ENCODE measurements at places on chromosomes 3 and 15.

- no peaks in the 10 kb centered on the region for H3K27me3 ChIP-seq
- no peak overlapping the region for H3K4me3 ChIP-seq
- H3K4me1 ChIP-seq, result peaks cover 22% of the 10 kb centered on the region
- DNase-seq, result no peak
Observed at GRCh38 chr3:108486941-108487340, 23.5 kb downstream of the MYH15 start.

DNA sequence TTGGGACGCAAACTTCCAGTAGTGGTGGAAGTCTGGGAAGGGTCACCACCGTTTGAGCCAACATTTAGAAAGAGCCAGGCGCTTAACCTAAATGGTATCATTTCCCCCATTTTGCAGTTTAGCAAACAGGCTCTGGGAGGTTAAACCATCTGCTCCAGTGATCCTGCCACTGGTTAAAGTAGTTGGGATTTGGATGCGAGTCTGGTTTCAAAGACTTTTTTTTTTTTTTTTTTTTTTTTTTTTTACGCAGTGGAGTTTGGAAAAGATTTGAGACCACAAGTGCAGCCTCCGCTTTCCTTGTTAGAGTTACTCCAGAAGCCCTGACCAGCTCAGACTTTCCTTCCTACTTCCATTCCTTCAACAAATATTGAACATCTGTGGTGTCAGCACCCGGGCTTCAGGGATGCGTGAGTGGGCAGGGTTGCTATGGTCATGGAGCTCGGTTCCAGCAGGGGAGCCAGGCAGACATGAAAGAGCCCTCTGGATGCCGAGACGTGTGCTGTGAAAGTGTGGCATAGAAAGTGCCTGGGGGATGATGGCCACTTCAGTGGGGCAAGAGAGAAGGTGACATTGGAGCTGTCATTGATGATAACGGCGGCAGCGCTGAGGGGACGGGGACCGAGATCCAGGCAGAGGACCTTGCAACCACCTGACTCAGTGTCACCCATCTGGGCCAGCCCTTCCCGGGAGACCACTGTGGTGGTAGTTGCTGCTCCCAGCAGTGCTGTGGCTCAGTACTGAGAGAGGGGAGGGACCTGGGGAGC lies 1.1 kb upstream of the RNU6-1 start:
- H3K4me3 ChIP-seq, result peak overlapping the region; percentile 90
- peaks cover 38% of the 10 kb centered on the region for H3K27me3 ChIP-seq
- peaks cover 21% of the 10 kb centered on the region for H3K4me1 ChIP-seq

DNA sequence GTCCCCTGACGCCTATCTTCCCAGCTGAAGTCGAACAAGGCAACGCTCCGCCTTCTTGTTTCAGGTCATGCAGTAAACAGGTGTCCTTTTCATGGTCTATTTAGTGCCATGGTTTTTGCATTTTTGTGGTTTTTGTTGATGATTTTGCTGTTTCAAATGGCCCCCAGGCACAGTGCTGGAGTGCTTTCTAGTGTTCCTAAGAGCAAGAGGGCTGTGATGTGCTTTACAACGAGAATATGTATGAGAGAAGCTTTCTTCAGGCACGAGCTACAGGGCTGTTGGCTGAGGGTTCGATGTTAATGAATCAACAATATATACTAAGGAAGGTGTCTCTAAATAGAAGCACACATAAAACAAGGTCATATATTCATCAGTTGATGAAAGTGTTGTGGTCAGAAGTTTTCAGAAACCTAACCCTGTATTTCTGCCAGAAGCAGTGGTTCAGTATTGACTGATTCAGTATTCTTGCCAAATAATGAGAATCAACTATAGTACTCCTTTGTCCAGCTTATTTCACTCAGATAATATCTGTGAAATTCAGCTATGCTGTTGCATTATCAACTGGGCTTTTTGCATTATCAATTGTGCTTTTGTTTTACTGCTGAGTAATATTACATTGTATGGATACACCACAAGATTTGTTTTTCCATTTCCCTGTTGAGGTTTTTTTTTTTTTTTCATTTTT lies 18.5 kb downstream of the LIMD1 start:
- DNase-seq, result no peak
- H3K27ac ChIP-seq, result no peak overlapping the region
- H3K4me1 ChIP-seq, result no peaks in the 10 kb centered on the region
- peaks cover 2% of the 10 kb centered on the region for H3K36me3 ChIP-seq
- no peak overlapping the region for H3K4me3 ChIP-seq

DNA sequence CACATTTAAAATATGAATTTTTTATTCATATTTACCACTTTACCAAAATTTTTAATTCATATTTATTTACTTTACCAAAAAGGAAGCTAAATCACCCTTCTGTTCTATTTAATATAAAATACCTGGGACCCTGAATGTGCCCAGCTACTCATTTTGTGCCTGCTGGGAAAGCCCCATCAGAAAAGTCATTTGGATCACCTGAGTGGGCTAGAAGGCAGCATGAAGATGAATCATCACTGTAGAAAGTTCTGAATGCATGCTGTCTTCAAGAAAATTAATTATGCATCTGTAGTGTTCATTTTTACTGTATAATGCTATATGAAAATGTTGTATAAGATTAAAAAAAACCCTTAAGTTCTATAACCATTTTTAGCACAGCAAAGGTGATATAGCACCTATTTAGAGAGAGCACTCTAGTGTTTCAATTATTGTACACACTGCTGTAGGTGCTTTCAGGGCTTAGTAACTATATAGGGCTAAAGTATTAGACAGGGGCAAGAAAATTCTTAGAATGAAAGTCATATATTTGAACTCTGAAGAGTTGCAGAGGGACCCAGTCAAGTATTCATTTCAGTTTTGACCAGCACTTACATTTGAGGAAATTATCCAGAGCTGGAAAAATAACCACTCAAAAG lies 175.1 kb downstream of the NFKBIZ start:
- H3K27ac ChIP-seq, result no peak overlapping the region
- no peak for DNase-seq
- no peak overlapping the region for H3K4me3 ChIP-seq
- H3K27me3 ChIP-seq, result no peaks in the 10 kb centered on the region

DNA sequence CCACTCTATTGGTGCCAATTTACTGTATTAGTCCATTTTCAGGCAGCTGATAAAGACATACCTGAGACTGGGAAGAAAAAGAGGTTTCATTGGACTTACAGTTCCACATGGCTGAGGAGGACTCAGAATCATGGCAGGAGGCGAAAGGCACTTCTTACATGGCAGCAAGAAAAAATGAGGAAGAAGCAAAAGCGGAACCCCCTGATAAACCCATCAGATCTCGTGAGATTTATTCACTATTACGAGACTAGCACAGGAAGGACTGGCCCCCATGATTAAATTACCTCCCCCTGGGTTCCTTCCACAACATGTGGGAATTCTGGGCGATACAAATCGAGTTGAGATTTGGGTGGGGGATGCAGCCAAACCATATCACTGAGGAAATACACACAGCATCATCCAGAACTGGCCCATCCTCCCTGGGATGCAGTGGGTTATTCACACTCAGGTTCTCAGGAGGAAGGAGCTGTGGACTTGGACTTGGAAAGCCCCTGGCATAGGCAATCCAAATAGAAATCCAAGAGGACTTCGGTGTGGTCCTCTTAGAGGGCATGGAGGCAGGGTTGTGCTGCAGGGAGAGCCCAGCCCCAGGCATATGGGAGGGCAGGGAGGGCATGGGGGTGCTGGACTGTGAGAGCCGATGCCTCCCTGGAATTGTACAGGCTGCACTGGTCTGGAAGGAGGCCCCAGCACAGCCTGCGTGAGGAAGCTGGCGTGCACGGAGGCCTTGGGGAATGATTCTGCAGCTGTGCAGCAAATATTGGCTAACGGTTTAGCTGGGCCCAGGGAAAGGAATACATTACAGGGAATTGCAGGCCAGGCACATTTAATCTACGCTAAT lies 62.9 kb downstream of the EFCAB12 start:
- no peak overlapping the region for H3K4me3 ChIP-seq
- H3K27ac ChIP-seq, result no peak overlapping the region
- no peaks in the 10 kb centered on the region for H3K36me3 ChIP-seq
- H3K4me1 ChIP-seq, result no peaks in the 10 kb centered on the region
- peaks cover 3% of the 10 kb centered on the region for H3K27me3 ChIP-seq
- DNase-seq, result no peak

- H3K27me3 ChIP-seq, result no peaks in the 10 kb centered on the region
- no peaks in the 10 kb centered on the region for H3K36me3 ChIP-seq
- H3K27ac ChIP-seq, result no peak overlapping the region
- no peaks in the 10 kb centered on the region for H3K4me1 ChIP-seq
Observed at GRCh38 chr3:160005004-160005403, 16.4 kb downstream of the IL12A start.

DNA sequence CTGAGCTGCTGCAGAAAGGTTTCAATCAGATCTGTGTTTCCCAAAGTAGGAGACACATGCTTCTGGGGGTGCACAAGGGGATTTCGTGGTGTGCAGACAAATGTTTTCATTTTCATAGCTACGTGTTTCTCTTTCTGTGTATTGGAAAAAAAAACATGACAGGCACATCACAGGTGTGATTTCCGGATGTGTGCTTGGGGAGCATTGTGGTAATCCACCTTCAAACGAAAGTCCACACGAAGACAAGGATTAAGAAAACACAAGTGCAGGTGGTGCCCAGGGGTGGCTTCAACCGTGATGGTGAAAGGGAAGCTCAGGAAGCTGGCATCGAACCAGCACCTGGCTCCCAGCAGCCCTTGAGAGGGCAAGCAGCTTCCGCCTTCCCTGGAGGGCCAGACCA lies 164.6 kb upstream of the LINGO1 start:
- no peak for DNase-seq
- no peaks in the 10 kb centered on the region for H3K4me1 ChIP-seq
- H3K27me3 ChIP-seq, result peaks cover 30% of the 10 kb centered on the region
- no peaks in the 10 kb centered on the region for H3K36me3 ChIP-seq
- no peak overlapping the region for H3K27ac ChIP-seq
- H3K4me3 ChIP-seq, result no peak overlapping the region

GRCh38 chr15:31263751-31264558 lies 62.7 kb upstream of the KLF13 start:
- no peaks in the 10 kb centered on the region for H3K27me3 ChIP-seq
- no peak for DNase-seq
- H3K4me1 ChIP-seq, result no peaks in the 10 kb centered on the region

DNA sequence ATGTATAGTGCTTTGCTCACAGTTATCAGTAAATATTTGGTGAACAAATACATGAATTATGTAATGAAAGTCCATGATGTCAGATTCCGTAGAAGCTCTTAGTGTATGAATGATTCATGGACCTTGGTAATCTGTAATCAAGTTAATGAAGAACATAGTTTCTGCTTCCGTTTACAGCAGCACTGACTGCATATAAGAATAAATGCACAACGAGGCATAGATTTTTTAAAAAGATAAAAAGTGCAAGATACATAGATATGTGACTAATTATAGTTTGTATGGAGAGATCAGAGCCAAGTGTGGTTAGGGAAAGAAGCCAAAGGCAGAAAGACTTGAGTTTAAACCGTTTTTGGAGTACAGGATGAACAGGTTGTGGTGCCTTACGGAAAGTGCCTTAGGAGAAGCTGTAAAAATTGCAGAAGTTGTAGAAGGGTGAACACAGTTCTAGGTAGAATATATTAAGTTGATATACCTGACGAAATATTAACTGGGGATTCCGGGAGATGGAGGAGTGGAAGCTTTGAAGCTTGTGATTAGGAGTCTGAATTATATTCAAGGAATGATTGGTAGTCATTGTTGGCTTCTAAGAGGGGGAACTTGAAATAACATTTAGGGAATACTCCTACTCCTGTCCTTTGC lies 293.1 kb downstream of the NLGN1 start:
- H3K4me3 ChIP-seq, result no peak overlapping the region
- no peaks in the 10 kb centered on the region for H3K36me3 ChIP-seq
- H3K27me3 ChIP-seq, result no peaks in the 10 kb centered on the region
- no peak for DNase-seq

GRCh38 chr3:150922611-150923010 lies 17.4 kb upstream of the MINDY4B start:
- no peak for DNase-seq
- no peak overlapping the region for H3K27ac ChIP-seq
- H3K4me1 ChIP-seq, result no peaks in the 10 kb centered on the region
- no peak overlapping the region for H3K4me3 ChIP-seq

DNA sequence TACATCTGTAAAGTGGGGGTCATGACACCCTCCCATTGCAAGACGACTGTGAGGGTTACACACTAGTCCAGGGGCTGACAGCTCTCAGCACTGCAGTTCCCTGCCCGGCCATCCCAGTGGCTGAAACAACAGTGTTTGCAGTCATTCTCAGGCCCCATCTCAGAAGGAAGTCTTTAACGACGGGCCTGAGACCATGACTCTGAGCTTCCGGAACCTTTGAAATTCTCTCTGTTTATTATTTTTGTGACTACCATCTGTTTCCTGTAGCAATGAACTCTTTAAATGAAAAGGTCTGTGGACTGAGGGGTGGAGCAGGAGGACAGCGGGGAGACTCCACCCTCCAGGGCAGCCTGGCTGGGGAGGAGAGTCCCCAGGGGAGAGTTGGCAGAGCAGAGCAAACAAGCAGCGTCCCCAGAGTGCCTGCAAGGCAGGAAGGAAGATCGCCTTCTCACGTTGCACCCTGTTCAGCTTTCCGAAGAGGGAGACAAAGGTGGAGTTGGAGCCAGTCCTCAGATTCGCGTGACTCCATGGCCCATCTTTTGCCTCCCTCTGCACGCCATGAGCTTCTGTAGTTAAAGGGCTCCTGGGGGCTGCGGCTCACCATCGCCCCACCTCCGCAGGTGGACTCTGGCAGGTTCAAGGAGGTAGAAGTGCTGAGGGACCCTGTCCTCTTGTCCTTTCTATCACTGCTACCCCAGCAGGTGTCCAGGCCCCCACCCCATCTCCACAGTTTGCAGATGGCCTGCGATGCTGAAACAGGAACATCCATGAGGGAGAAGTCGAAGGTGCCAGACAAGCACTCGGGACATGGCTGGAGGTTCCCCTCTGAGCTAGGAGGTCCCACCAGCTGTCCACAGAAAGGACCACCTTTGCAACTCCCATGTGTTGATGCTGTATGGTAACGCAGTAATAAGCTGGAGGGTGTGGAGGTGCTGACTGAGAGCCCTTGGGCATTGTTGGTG lies 525.8 kb upstream of the PROK2 start:
- H3K36me3 ChIP-seq, result no peaks in the 10 kb centered on the region
- no peak overlapping the region for H3K4me3 ChIP-seq
- no peaks in the 10 kb centered on the region for H3K27me3 ChIP-seq
- DNase-seq, result no peak
- H3K4me1 ChIP-seq, result no peaks in the 10 kb centered on the region
- H3K27ac ChIP-seq, result no peak overlapping the region

GRCh38 chr3:156693166-156693565 lies 18.8 kb downstream of the TIPARP start:
- H3K27me3 ChIP-seq, result no peaks in the 10 kb centered on the region
- H3K4me3 ChIP-seq, result no peak overlapping the region
- no peak for DNase-seq
- no peaks in the 10 kb centered on the region for H3K4me1 ChIP-seq
- H3K27ac ChIP-seq, result no peak overlapping the region
- H3K36me3 ChIP-seq, result peaks cover 44% of the 10 kb centered on the region

- H3K27me3 ChIP-seq, result no peaks in the 10 kb centered on the region
- no peak overlapping the region for H3K4me3 ChIP-seq
- DNase-seq, result no peak
- no peak overlapping the region for H3K27ac ChIP-seq
Observed at GRCh38 chr15:70835415-70835814, 18.5 kb downstream of the LARP6 start.

- peaks cover 3% of the 10 kb centered on the region for H3K4me1 ChIP-seq
- peaks cover 42% of the 10 kb centered on the region for H3K36me3 ChIP-seq
- H3K27me3 ChIP-seq, result no peaks in the 10 kb centered on the region
- H3K27ac ChIP-seq, result no peak overlapping the region
- no peak overlapping the region for H3K4me3 ChIP-seq
- DNase-seq, result no peak
Observed at GRCh38 chr3:196772102-196772501, 32.4 kb downstream of the PAK2 start.

Measured in neuronal stem cell (in vitro differentiated cells).